ENCODE measurements at places on chromosomes 12 and 14.

- no peak for DNase-seq
These were observed 52.9 kb downstream of the SETD3 start for GRCh38 chr14:99427632-99428300.

DNA sequence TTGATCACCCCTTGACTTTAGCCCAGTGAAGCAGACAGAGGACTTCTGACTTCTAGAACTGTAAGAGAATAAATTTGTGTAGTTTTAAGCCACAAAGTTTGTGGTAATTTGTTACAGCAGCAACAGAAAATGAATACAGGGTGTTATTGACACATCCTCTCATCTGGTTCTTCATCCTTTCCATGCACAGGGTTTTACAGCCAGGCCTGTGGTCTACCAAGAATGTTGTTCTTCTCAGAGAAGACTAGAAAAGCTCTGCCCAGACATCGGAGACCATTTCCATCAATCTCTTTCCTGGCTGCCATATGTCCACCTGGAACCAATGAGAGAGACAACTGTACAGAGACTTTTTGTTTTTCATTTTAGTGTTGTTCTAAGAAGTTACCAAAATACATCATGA, 308.2 kb upstream of the AMIGO2 start:
- no peak for DNase-seq

- DNase-seq: peak; percentile 20
These were observed 32.8 kb upstream of the CMKLR1 start for GRCh38 chr12:108371801-108372344.

GRCh38 chr14:93150227-93151208, 34.2 kb downstream of the MOAP1 start:
- peak; percentile 71 for DNase-seq

- peak; percentile 2 for DNase-seq
These were observed 964.2 kb downstream of the NRXN3 start for GRCh38 chr14:79134361-79134760.

DNA sequence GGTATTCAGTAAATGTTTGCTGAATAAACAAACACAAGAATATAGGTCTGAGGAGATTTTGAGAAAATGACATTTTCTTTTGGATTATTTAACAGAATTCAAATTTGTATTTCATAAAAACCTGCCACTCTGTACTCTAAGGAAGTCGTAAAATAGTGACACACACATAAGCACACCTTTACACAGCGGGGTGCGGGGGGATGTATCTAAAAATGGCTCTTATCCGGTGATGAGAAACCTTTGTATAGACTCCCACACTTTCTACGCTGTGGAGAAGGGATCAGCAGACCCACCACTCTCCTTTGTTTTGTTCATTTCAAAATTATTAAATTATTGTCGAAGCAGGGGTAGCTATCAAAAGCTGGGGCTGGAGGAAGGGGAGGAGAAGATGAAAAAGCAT, 58.0 kb downstream of the PEBP1 start:
- DNase-seq: no peak

GRCh38 chr12:115320451-115320850, 636.5 kb upstream of the TBX3 start:
- DNase-seq: no peak

DNA sequence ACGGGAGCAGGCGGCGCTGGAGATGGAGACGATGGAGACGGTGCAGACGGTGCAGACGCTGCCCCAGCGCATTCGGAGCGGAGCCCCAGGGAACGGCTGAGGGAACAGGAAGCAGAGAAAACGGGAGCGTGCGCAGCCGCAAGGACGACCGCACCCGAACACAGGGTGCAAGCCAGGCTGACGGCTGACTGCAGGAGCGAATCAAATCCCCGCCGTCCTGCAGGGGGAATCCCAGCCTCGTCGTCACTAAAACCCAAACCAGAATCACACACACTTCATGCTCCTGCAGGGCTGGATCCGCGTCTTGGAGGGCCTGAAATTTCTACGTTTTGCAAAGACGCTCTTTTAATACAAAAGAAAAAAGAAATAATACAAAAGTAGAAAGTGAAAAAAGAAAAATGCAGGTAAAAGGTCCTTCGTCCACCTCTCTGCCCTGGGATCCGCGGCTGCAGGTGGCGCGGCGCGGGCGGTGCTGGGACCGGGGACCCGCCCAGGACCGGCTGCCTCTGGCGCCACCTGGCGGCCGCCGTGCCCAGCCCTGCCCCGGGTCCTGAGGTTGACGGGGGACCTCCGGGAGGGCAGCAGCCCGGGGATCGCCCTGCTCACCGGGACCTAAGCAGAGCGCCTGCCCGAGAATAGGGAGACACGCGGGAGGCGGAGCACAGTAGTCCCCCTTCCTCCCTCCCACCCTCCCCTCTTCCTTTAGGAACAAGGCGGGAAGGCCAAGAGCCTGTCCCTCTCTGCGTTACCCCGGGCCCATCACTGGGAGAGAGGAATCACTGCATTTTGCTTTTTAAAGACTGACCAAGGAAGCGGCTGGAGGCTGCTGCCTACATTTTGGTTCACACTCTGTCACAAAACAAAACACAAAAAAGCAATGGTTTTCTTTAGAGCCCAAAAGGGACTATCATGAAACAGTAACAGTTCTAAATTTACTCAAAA, 20.1 kb downstream of the STX2 start:
- peak; percentile 60 for DNase-seq

GRCh38 chr12:45257185-45257930, 41.5 kb downstream of the ANO6 start:
- DNase-seq: peak; percentile 71

DNA sequence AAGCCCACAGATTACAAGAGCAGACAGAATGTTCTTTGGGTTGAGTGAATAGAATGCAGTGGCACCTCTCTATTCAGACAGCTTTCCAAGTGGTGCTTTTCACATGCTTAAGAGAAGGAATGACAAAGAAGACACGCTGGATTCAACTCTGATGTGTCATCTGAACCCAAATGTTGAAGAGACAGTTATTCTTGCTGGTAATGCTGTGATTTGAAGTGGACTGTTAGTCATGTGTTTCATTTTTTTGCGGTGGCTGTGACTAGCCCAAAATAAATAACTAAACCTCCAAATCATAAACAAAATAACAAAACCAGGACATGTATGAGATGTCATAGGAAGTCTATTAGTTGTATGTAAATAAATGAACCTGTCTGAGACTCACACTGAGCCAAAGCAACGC, 391.8 kb upstream of the PRICKLE1 start:
- no peak for DNase-seq

GRCh38 chr12:82008251-82008650, 249.1 kb upstream of the PPFIA2 start:
- DNase-seq: no peak

DNA sequence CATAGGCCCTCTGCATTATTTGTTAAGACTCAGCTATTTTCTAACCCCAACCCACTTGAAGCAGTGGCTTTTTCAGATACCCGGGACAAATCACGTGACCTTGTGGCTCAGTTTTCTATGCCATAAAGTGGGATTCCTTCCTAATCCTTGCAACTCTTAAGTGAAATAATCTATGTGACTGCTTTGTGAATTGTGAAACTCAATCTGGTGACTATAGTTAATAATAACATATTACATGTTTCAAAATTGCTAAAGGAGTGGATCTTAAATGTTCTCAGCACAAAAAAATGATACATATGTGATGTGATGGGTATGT, 17.3 kb downstream of the EML1 start:
- no peak for DNase-seq

GRCh38 chr12:121828826-121829225, 25.0 kb downstream of the SETD1B start:
- no peak for DNase-seq

DNA sequence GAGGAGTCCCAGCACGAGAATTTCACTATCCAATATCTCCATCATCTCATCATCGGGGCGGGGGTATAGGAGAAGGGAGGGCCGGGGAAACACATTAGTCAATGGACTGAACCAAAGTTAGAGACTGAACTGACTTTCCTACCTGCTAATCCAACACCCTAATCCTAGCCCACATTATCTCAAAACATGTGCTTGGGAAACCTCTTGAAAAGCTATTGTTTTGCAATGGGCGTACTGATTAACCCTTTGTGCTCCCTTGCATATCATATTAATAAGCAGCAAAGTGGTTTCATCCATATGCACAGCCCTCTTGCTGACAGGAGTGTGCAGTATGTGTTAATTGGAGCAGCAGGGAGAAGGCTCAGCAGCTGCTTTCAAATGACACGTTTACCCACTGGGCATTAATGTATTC, 125.7 kb upstream of the GRIP1 start:
- DNase-seq: no peak

DNA sequence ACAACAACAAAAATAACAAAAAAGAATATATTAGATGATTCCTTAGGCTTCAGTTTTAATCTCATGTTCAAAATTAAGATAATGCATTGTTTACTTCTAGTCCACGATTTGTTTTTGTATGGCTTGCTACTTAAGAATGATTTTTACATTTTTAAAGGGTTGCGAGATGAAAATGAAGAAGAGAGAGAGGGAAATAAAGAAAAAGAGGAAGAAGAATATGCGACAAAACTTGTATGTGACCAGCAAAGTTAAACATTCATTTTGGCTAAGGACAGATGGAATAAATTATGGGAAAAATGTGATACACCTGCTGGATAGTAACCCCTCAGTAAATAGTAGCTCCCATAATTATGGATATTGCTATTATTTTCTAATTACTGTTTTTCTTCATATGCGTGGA, 1.2 kb upstream of the GIT2 start:
- DNase-seq: no peak

- no peak for DNase-seq
These were observed 165.4 kb downstream of the KICS2 start for GRCh38 chr12:64056741-64057140.

DNA sequence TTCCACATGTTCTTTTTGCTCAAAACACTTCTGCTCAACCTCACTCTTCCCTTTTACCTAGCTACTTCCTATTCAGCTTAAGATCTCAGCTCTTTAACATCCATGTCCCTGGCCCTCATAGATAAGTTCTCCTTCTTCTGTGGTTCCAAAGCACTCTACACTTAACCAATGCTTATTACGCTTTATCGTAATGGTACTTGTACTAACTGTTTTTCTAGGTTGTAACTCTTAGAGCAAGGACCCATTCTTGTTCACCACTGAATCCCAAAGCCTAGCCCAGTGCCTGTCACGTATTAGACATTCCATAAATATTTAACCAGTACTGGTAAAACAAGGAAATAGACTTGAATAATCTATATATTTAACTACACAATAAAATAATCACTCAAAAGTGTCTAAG, 5.3 kb downstream of the SLC41A2 start:
- DNase-seq: no peak

DNA sequence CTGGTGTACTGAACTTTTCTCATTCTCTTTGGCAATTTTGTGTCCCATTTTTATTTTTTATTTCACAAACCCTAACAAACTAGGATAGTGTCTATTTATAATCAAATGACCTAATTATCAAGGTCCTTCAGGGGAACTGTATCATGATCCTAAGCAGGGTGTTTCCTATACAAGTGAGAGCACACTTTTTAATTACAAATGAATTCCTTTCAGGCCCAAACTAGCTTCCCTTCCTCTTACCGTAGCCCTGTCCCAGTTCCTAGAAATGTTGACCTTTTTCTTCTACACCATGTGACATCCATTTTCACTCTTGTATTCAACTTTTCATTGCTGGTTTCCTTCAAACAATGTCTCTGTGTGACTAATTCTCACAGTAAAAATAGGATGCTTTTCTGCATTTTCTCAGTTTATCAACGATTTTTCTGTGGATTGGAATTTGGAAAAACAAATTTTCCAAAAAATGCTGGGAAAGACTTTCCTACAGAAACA, 411.4 kb downstream of the CCDC91 start:
- DNase-seq: no peak

- peak; percentile 74 for DNase-seq
These were observed 904 bp upstream of the FAM177A1 start for GRCh38 chr14:35044939-35045797.

- DNase-seq: no peak
These were observed 11.5 kb upstream of the CABP1 start for GRCh38 chr12:120628919-120629318.

GRCh38 chr12:96285158-96285557, 91.0 kb downstream of the ELK3 start:
- DNase-seq: no peak

- DNase-seq: no peak
These were observed 58.8 kb downstream of the APPL2 start for GRCh38 chr12:105177208-105177607.

- DNase-seq: no peak
These were observed 2.0 kb upstream of the SHMT2 start for GRCh38 chr12:57227315-57228115.

DNA sequence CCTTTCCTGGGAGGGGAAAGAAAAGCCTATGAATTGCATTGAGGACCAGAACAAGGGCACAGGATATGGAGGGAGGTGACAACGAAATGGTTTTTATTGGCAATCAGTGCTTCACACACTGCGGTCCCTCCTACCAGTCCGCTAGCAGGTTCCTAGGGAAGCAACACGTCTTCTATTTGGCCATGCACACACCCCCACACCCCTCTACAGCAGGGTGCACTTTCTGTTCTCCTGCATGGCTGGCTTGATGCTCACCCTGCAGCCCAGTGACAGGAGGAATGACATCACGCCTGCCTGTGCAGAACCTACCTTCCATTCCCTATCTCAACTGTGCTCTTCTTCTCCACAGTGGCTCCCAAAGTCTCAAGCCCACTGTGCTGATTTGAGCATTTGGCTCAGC, 57.9 kb downstream of the TTC9 start:
- peak; percentile 32 for DNase-seq

- no peak for DNase-seq
These were observed 97.1 kb upstream of the DAAM1 start for GRCh38 chr14:59091404-59091803.

- no peak for DNase-seq
These were observed 52.1 kb downstream of the KICS2 start for GRCh38 chr12:64170024-64170423.

- peak; percentile 21 for DNase-seq
These were observed 5.6 kb downstream of the LTA4H start for GRCh38 chr12:96029826-96030225.

Data from inflammatory macrophage treated with lipopolysaccharide for 1 hour (primary cell).